ENCODE measurements at places on chromosomes 5 and 9.

DNA sequence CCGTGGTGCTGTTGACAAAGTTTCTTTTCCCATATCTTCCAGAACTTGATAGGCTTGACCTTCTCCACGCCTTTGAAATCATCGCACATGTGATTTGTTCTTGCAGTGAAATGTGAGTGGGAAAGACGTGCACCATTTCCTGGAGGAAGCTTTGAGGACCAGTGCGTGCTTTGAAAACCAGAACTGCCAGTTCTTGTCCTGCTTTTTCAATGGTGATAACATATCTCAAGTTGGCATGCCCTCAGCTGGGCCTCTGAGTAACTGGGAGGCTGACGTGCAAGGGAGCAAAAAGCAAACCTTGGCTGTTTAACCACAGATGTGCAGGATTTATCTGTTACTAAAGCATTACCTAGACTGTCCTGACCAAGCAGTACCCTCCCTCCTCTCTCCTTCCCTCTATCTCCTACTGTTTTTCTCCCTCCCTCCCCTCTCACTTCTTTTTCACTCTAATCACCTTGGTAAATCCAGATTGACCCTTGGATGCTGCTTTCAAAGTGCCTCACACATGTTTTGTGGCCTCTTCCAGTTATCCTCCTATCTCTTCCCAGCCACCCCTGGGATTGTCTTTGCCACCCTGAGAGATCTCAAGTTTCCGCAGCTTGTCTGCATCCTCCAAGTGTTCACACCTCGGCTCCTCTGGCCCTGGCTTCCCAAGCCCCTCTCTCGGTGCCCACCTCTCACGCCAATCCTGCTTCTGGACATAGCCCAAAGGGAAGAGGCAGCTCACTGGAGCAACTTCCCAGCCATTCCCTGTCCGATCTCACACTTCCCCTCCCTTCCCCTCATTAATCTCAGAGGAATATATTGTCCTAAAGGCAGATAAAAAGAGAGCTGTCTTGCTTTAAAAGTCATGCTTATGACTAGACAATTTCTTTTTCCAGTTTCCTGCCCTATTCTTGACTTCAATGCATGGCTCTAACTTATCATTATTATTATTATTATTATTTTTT, 198.3 kb downstream of the ERCC6L2 start:
- DNase-seq = no peak

DNA sequence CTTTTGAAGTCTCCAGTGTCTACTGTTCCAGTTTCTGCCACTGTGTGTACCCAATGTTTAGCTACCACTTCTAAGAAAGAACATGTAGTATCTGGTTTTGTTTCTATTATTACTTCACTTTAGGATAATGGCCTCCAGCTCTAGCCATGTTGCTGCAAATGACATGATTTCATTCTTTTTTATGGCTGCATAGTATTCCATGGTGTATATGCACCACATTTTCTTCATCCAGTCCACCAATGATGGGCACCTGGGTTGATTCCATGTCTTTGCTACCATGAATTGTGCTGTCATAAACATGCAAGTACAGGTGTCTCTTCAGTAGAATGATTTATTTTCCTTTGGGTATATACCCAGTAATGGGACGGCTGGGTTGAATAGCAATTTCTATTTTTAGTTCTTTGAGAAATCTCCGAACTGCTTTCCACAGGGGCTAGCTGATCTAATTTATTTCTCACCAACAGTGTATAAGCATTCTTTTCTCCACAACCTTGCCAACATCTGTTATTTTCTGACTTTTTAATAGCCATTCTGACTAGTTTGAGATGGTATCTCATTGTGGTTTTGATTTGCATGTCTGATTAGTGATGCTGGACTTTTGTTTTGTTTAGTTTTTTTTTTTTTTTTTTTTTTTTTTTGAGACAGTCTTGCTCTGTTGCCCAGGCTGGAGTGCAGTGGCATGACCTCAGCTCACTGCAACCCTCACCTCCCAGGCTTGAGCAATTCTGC, 68.9 kb downstream of the WDR41 start:
- no peak for DNase-seq

GRCh38 chr5:134590992-134591659, 41.5 kb downstream of the SAR1B start:
- no peak for DNase-seq

- no peak for DNase-seq
These were observed 273.7 kb downstream of the CETN3 start for GRCh38 chr5:90135779-90136378.

DNA sequence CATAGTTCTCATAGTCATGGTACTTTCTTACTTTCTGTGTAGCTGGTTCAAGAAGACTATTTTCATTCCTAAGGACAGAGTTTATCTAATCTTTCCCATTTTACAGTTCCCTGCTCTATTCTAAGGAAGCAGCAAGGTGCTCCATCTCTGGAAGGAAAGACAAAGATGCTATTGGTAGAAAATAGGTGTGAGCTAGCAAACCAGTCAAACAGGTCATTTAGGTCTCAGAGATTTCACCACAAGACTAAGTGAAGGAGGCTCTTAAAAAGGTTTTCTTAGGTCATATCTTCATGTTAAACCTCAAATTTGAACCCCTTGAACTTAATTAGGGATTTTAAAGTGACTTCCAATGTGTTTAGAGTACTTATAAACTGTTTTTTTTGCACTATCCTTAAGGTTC, 62.6 kb downstream of the ADAMTSL1 start:
- DNase-seq = no peak

DNA sequence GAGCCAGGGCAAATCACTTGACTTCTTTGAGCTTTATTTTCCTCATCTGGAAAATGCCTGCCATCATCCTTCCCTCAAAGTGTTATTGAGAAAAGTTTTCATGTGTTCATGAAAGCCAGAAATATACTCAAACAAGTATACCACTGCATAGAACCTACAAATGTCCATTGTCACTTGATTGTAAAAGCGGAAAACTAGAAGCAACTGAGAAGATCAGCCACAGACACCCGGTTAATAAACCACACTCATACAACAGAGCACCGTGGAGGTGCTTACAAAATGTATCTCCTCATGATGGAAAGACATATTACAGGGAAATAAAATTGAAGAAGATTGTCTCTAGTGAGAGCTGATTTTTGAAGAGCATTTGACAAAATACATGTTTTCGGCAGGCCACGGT, 117.2 kb upstream of the MSX2 start:
- DNase-seq = no peak

GRCh38 chr5:94057217-94057616, 315.8 kb upstream of the POU5F2 start:
- DNase-seq = no peak

GRCh38 chr9:111399772-111400563, 69.9 kb upstream of the OR2K2 start:
- no peak for DNase-seq

GRCh38 chr5:14415024-14415697, 166.4 kb upstream of the OTULINL start:
- no peak for DNase-seq

All from activated CD4-positive, alpha-beta T cell treated with anti-CD3 and anti-CD28 coated beads, Interleukin-2, amount 50 U/mL, for 24 hours (primary cell).